ENCODE measurements at places on chromosomes 6 and 20.
A peak's percentile ranks its signal among the peaks of the same experiment; 100 is the strongest.

GRCh38 chr6:109299776-109300564, 82.3 kb downstream of the CD164 start:
- DNase-seq, result no peak

GRCh38 chr6:122020588-122021264, 378.7 kb upstream of the HSF2 start:
- DNase-seq, result no peak

DNA sequence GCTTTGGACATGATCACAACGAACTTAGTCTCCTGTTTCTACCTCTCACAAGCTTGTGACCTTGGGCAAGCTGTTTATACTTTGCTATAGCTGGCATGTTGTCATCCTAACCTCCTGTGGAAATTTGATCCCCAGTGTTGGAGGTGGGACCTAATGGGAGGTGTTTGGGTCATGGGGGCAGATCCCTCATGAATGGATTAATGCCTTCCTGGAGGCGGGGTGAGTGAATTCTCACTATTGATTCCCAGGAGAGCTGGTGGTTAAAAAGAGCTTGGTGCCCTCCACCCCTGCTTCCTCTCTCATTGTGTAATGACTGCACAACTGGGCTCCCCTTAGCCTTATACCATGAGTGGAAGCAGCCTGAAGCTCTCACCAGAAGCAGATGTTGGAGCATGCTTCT, 228.9 kb downstream of the HIVEP2 start:
- DNase-seq, result no peak

- DNase-seq, result no peak
Measured at GRCh38 chr20:17610566-17611289, 40.9 kb downstream of the DSTN start.

DNA sequence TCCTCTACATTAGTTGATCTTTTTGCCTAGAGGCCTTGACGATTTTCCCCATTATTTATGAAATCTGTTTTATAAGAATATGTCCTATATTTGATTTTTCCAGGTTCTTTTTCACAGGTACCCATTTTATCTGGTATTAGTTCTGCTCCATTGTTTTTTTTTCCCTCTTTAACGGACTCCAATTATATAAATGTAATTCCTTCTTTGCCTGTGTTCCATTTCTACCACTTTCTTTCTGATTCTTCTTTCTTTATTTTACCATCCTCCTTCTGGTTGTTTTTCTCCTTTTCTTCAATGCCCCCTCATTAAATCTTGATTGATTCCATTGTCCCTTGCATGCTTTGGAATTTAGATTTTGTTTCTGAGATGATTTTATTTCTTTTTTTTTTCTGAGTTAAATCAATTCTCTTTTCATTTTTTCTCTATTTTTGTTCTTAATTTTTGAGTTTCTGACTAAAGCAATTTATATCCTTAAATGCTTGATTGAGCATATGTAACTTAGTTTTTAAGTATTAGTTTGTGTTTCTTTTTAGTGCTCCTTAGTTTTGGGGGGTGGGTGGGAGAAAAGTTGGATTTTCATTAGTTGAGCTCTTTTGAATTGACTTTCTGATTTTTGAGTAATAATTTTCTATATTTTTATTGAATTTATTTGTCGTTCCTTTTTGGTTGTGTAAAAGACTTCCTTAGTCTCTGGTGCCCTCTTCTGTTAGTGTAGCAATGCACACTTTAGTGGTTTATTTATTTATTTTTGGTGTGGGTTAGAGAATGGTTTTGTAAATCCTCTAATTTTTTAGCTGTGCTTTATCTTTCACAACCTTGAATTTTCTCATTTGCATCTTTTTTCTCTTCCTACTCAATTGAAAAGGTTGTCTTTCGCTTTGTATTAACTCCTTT, 140.8 kb downstream of the FARS2 start:
- DNase-seq, result no peak

DNA sequence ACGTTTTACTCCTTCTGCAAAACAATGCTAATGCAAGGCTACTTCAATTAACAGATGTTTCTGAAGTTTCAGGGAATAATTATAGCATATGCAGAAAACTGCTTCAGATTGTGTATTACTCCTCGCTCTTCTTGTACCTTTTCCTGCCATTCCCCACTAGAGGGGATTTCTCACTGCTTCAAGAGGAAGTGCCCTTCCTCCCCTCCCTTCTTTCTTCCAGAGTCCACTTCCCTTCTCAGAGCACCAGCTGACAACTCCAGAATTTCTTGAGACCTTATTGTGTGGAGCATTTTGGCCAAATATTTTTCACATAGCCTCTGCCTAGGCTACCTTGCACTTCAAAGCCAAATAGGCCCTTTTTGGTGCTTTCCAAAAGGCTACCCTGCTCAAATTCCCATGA, 12.7 kb upstream of the MCUR1 start:
- no peak for DNase-seq

DNA sequence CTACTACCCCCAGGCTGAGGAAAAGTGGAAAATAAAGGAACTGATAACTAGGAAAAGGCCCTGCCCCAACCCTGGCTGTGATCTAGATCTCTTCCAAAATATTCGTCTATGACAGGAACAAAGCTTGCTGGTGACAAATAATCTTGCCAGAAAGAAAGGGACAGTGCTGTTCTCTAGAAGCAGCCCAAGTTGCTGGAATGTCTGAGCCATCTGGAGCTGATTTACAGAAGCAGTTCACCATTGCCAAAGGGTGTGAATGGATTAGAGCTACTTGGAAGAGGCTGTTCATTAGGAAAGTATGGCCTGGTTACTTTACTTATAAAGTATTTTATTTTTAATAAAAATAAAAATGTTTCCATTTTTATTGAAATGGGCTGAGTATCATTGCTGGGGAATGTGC, 146.3 kb downstream of the EPM2A start:
- DNase-seq, result no peak

GRCh38 chr6:41462033-41462432, 84.1 kb upstream of the FOXP4 start:
- no peak for DNase-seq

DNA sequence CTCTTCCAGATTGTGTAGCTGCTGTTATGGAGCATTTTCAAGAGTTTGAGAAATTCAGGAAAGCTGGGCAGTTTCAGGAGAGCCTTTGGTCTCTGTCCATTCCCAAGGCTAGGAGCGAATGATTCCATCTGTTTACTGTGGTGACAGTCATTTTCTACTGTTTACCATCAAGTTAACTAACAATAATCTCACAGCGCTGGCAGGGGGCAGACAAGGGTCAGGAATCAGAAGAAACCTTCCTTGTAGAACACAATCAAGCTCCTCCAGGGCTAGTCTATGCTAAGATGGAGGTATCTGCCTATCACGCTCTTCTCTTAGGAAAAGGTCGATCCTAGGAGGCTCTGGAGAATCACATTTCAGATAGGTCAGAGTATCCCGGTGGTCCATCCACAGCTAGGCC, 293.9 kb downstream of the KIF16B start:
- DNase-seq, result no peak

GRCh38 chr6:91221072-91221720, 634.3 kb upstream of the MAP3K7 start:
- no peak for DNase-seq

GRCh38 chr6:106997392-106998158, 23.0 kb upstream of the CD24 start:
- DNase-seq, result peak; percentile 70

- DNase-seq, result no peak
Measured at GRCh38 chr6:170317718-170318117, 11.2 kb downstream of the FAM120B start.

GRCh38 chr6:27892649-27893058, 19.5 kb downstream of the OR2B2 start:
- DNase-seq, result no peak

DNA sequence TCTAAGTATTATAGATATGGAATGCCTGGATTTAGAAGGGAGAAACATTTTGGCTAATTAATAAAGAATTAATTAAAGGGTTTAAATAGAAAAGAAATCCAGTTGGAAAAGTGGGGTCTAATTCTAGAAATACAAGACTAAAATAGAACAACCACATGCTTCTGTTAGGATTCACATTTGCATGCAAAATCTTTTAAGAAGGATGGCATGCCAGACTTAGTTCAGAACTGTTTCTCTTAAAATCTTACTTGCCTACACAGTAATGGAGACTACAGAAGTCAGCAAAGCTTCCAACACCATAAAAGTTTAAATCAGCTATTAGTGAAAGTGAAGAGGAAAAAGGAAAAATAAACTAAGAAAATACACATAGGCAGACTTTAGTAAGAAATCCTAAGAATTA, 32.7 kb upstream of the KATNA1 start:
- DNase-seq, result no peak

- no peak for DNase-seq
Measured at GRCh38 chr6:93453956-93454355, 34.6 kb upstream of the EPHA7 start.

DNA sequence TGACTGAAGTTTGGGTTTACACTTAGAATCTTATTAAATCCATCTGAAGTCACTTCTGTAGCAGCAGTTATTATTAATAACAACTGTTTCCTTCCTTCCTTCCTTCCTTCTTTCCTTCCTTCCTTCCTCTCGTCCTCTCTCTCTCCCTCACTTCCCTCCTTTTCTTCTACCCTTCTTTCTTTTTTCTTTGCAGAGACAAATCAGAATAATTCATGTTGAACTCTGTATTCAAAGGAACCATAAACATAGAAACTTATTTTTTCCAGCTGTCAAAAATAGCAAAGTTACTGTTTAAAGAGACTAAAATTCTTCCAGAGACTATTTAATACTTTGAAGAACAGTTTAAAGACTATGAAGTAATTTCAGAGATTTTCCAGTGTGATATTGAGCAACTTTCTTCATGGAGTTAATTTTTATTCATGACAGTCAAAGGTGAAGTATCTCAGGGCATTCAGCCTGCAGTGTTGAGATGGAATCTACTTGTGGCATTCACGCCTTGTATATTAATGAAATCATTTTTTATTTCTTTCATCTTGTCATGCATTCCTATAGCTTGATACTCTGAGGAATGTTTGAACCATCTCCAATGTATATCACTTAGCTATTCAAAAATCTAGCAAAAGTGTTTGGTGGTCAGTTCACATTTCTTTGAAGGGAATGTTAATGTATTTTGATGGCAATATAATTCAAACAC, 109.7 kb downstream of the BCAS1 start:
- no peak for DNase-seq

All from germinal center (tissue), 1 donor.